Activated CD4-positive, alpha-beta T cell treated with anti-CD3 and anti-CD28 coated beads, Interleukin-2, amount 50 U/mL, for 24 hours (primary cell): ENCODE measurements at places on chromosomes 1 and 21.

GRCh38 chr1:179425186-179425585 is 59.4 kb downstream of the AXDND1 start:
- DNase-seq, result no peak

GRCh38 chr1:183732236-183732880 is 72.6 kb upstream of the RGL1 start:
- no peak for DNase-seq

GRCh38 chr21:29379517-29380054 is 80.9 kb downstream of the BACH1 start:
- no peak for DNase-seq

DNA sequence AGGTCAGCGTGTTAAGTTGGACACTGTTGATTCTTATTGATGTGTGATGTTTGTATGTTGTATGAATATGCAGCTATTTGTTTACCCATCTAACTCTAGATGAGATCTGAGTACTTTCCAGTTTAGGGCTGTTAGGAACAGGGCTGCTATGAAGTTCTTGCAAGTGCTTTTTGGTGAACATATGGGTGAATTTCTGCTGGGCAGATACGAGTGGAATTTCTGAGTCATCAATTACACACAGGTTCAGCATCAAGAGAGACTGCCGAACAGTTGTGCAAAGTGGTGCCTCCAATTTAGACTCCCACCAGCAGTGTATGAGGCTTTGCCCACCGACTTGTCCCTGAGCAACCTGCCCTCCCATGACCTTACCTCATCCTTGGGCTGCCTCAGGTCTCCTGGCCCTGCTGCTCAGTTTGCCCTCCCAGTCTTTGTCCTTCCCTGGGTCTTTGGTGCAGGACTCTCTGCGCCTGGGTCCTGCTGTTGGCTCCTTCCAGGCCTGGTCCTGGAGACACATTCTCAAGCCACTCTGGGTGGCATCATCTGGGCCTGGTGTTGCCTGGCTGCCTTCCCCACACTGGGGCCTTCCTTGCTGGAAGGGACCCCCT is 343.6 kb downstream of the PTPRU start:
- no peak for DNase-seq

DNA sequence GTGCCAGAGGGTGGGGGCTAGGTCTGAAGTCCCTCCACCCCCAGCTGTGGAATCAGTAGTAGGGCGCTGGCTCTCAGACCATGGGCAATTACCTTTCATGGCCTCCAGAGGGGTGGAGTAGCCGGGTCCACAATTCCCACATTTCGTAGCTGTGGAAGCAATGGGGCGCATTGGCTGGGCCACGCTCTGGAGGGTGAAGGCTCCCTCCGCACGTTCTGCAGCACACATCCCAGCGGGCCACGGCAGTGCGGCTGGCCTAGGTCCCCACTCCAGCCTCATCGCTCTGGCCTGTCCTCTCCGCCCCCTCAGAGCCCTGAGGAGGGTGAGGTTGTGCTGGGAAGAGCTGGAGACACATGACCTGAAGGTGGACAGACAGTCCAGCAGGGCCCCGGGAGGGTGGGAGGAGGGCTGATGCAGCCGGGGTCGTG is 2.9 kb downstream of the SELENBP1 start:
- DNase-seq, result no peak

GRCh38 chr1:189662190-189662589 is 815.5 kb downstream of the BRINP3 start:
- no peak for DNase-seq

DNA sequence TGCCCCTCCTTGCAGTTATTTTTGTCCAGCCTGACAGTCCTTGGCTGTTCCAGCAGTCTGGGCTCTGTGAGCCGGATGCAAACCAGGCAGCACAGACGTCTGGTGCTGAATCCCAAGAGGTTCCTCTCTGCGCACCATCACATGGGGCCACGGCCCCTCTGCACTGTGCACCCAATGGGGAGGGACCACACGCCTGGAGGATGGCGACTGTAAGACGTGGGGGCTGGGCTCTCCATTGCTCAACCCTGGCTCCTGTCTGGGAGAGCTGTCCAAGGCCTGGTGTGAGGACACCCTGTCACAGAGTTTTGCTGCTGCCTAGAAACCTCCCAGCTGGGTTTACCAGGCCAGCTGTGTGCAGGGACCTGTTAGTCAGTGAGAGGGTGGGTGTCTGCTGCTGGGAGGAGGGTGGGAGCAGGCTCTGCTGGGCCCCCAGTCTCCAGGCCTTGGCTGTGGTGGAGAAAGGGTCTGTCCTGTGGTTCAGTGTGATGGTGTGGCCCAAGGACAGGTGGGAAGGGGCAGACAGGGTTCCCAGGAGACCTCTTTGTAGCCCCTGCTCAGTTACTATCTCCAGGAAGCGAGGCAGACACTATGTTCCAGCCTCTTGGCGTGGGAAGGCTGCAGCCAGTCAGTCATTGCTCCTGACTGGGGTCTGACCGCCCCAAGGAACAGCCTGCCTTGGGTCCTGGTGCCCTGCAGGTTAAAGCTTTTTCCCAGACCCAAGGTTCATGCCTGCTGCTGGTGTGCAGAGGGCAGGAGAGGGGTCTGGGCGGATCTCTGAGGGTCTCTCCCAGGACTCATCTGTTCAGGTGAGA is 13.8 kb downstream of the HEYL start:
- DNase-seq, result no peak

DNA sequence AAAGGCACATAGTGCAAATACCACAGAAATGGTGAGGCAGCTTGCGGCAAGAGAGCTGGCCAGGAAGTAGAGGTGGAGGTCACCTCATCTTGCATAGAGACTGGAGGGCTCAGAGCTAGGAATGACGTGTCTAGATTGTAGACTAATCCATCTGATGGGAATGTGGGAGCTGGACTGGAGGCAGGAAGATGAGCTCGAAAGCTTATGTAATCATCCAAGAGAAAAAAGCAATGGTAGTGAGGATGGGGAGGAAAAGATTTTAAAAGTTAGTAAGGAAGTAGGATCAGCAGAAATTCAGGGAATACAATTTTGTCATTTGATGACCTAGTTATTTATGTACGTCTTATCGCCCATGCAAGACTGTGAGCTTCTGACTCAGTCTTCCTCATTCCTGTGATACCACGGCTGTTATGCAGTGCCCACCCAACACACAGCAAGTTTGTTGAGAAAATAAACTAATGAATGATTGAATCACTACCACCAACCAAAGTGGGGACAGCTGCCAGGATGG is 123.9 kb downstream of the RRAGC start:
- DNase-seq, result no peak

DNA sequence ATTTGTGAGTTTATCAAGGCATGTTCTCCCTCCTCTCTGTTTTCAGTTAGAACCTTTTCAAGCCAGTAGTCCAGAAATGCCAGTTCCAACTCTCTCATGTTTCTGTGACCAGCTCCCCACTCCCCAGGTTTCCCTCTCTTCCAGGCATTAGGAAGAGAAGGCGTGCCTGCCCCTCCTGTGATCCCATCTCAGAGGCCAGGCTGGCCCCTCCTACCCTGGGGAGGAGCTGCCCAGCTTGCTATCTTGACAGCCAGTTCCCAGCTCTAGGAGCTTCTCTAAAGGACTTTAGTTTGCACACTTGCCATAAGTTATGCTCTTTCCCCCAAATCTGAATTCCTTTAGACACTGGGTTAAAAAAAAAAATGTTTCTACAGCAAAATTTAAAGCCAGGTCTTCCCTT is 8.9 kb downstream of the HYI start:
- DNase-seq, result no peak

DNA sequence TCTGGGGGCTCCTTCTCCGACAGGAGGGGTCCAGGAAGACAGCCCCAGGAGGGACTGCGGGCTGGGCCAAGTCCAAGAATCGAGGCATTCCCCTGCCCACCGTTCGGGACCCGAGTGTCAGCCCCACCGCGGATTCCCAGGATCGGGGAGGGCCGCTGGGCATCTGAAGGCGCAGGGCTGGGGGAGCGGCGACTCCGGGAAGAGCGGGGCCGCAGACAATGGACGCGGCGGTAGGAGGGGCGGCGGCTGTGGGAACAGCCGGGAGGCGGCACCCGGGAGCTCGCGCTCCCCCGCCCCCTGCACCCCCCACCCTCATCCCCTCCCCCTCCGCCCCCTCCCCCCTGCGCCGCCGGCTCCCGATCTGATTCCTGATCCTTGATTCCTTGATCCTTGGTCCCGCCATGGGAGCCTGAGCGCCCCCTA is at the start of gene VANGL2:
Gene VANGL2, plus strand, starts transcription at position 342 of the 423 bp plus-strand sequence. CDS start 15,274 bp downstream, outside the sequence.
- no peak for DNase-seq

DNA sequence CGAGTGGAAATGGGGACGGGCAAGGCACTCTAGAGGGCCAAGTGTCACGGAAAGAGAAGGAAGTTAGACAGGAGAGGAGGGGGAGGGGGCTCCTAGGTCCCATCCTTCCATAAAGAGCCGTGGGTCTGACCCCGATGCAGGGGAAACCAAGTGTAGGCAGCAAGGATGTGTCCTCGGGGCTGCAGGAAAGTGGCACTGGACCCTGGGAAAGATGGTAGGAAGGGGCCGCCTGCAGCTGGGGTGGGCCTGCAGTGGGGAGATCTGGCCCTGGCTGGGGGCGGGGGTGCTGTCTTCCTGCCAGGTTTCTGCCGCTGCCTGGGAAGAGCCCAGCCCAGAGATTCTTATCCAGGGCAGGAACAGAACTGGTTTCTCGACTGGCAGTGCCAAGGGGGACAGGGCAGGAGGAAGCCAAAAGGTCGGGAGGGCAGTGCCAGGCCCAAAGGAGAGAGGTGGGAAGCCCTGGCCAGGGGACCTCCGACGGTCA is 12.9 kb downstream of the CRABP2 start:
- no peak for DNase-seq

DNA sequence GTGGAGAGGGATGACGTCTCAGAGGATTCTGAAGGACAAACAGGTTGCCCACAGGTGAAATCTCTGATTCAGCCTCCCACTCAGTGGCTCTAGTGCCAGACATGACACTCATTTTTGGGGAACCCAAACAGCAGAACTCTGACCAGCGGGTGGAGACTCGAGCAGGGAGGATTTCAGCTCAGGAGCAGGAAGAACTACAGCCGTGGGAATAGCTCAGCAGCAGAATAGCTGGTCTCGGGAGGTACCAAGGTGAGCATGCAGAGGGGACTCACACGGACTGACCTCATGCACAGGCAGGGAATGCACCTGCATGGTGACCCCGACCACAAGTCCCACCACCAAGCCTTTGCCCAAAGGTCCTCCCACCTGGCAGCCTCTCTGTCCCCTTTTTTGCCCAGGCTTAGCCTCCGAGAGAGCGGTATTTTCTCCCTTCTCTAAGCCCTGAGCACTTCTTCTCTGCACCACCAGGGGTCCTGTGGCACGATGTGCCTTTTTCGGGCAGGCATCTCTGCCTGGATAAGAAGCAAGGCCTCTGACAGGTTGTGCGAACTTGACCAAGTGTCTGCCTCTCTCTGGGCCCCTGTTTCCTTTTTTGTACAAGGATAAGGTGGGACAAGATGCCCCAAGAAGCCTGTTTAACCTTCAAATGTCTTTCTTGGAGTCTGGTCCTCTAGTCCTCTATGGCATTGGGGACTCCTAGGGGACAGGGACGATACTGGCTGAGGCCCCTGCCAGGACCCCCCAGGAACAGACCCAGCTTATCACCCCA is 8.8 kb upstream of the FGR start:
- peak; percentile 53 for DNase-seq

DNA sequence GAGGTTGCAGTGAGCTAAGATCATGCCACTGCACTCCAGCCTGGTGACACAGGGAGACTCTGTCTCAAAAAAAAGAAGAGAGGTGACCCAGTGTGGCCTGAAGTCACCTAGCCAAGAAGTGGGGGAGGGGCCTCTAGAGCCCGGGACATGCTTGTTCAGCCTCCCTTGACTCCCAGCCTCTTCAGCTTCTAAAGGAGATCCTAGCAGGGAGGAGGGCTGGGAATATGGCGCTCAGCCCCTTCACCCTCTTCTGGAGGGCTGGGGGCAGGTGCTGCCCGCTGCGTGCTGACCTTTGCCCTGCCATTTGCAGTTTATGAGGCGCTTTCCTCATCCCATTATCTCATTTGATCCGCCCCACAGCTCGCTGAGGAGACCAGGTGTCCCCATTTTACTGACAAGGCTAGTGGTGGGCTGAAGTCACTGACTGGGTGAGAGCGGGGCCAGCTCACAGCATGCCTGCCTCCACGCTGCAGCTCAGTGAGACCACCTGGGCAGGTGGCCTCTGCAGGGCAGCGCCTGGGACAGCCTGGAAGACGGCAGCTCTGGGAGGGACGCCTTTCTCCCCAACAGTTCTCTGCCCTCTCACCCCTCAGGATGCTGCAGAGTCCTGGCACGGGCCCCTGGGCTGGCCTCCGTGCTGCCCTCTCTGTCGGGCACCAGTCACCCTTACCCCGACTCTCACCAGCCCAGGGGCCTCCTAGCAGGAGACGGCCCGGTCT is 7.5 kb downstream of the ELF3 start:
- no peak for DNase-seq

DNA sequence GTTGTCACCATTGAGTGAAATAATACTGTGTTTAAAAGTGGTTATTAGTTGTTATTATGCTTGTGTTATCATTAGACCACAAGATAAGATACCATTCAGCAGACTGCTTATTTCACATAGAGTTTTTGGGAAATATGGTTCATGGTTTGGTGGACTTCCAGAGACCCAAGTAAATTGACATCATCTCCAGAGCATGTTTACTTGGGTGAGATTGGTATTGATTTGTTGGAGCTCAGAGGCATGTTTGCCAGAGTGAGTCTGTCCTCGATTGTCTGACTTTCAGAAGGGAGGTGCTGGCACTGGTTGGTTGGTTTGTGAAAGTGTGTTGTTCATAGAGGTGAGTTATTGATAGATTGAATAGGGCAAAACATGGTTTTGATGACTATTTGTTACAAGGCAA is 291.4 kb downstream of the TGFB2 start:
- no peak for DNase-seq

DNA sequence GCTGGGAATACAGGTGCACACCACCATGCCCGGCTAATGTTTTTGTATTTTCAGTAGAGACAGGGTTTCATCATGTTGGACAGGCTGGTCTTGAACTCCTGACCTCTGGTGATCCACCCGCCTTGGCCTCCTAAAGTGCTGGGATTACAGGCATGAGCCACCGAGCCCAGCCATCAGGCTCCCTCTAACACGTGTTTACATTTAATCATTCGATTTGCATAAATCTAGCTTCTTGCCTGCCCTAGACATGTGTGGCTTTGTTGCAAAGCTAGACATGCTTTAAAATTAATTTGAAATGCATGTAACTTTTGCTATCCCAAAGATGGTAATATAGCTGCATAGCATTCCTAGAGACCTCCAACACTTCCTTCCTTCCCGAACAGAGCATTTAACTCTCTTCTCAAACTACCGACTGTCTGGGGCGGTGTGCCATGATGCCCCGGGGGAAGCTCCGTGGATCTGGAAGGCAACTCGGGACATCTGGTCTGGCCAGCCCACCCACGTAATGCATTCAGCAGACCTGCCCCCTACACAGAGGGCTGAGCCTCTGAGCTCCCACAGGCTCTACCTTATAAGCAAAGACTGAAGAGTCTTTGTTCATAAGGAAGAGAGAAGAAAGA is 34.6 kb upstream of the NID1 start:
- no peak for DNase-seq
